ENCODE measurements at places on chromosomes 5 and 9.

DNA sequence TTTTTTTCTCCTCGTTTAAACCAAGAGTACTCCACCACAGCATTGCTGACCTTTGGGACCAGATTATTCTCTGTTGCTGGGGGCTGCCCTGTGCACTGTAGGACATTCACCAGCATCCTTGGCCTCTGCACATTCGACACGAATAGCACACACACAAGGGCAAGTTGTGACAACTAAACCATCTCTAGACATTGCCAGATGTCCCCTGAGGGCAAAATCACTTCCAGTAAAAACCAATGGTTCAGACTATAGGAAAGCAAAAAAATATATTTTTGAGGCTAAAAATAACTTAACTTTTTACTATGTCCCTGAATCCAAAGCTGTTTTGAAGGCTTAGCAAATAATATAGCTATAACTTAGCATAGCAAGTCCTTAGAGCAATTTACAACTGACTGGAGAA lies 65.9 kb downstream of the SEMA5A start:
- no peak for DNase-seq

GRCh38 chr5:90528601-90529193 lies 687 bp downstream of the LYSMD3 start:
- no peak for DNase-seq

- DNase-seq, result no peak
These were observed 251.6 kb upstream of the PIK3R1 start for GRCh38 chr5:67963789-67964519.

DNA sequence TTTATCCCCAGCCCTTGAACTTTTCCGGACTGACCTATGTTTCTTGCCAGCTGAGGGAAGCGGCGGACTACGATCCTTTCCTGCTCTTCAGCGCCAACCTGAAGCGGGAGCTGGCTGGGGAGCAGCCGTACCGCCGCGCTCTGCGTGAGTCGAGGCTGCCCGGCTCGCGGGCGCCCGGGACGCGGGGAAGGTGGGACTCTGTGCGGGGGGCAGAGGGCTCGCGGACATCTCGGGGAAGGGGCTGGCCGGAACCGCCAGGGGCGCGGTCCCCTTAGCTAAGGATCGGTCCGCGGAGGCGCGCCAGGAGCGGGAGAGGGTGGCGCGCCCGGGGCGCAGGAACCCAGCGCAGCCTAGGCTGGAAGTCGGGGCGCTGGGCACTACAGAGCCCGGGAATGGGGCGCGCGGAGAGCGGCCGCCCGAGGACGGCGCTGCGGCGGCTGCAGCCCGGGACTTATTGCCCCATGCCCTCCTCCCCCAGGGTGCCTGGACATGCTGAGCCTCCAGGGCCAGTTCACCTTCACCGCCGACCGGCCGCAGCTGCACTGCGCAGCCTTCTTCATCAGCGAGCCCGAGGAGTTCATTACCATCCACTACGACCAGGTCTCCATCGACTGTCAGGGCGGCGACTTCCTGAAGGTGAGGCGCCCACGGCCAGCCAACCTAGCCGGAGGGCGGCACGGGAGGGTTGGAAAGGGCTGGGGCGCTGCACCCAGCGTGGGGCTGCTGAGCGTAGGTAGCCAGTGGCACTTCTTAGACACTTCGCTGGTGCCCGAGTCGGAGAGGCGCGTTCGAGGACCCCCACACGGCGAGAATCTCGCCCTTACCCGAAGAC lies 922 bp downstream of the CRHBP start:
- no peak for DNase-seq

DNA sequence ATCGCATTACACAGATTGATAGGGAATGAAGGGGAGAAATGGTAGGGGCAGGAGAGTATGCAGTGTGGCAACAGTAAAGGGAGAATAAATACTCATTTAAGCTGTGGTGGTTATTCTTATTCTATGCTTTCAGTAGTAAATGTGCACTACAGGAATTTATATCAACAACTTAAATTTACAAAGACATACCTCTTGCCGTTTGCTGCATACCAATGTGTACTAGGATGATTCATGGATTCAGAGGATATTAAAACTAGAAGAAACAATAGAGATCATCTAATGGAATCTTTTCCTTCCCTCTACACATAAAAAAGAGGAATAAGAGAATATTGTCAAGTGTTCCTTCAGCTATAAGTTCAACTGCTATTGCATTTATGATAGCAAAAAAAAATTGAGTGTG lies 103.3 kb upstream of the RASA1 start:
- DNase-seq, result no peak

- no peak for DNase-seq
These were observed 9.4 kb upstream of the TENT4A start for GRCh38 chr5:6703806-6704205.

DNA sequence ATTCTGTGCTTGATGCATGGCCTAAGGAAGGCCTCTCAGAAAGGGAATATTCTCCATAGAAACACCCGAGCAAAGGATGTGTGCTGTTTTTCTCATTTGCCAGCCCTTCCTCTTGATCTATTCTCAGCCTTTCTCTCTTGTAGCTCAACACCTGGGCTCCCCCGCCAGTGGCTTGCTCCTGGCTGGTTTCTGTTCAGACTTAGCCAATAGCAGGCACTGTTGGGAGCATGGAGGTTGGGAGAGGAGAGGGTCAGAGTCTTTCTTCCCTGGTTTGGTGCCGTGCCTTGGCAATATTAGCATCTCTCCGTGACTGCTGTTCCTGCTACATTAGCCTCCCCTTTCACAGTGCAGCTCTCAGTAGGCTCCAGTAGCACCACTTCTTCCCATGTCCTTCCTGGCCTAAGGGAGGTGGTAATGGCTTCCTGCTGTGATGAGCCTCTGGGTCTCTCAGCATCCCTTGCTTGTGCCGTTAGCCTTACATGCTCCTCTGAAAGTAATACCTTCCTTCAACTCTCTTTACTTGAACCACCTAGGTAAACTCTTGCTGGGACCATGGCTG lies 269.7 kb upstream of the GAS1 start:
- DNase-seq, result no peak
